Dorsolateral prefrontal cortex (tissue), 122 donors: ENCODE measurements at places on chromosomes 7 and 10.
A peak's percentile ranks its signal among the peaks of the same experiment; 100 is the strongest.

DNA sequence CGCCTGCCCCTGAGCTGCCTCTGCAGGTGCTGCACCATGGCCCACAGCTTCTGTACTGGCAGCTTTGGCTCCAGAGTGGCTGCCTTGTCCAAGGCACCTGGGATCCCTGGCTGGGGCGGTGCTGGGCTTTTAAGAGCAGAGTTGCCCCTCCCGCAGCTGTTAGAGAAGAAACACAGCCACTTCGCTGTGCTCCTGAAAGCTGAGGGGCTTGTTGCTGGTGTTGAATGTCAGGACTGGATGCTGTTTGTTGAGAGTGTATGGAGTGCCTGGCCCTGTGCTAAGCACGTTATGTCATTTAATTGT is 6.2 kb downstream of the FAM241B start:
- DNase-seq: no peak

DNA sequence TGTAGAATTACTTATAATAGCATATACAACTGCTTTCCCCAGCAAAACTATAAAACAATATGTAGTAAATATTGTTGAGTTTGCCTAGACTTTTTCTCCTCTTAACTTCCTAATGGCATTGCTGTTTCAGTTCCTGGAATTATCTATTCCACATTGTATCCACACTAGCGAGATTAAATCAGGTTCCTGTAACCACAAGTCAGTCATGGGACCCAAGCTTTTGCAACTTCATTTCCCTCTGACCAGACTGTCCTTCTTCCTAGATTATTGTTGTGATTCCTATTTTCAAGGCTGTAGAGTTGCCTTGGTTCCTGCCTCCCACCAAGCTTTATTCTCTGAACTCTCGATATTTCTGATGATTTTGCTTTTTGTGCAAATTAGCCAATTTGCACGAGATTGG is 173.3 kb upstream of the ZNF804B start:
- DNase-seq: no peak

DNA sequence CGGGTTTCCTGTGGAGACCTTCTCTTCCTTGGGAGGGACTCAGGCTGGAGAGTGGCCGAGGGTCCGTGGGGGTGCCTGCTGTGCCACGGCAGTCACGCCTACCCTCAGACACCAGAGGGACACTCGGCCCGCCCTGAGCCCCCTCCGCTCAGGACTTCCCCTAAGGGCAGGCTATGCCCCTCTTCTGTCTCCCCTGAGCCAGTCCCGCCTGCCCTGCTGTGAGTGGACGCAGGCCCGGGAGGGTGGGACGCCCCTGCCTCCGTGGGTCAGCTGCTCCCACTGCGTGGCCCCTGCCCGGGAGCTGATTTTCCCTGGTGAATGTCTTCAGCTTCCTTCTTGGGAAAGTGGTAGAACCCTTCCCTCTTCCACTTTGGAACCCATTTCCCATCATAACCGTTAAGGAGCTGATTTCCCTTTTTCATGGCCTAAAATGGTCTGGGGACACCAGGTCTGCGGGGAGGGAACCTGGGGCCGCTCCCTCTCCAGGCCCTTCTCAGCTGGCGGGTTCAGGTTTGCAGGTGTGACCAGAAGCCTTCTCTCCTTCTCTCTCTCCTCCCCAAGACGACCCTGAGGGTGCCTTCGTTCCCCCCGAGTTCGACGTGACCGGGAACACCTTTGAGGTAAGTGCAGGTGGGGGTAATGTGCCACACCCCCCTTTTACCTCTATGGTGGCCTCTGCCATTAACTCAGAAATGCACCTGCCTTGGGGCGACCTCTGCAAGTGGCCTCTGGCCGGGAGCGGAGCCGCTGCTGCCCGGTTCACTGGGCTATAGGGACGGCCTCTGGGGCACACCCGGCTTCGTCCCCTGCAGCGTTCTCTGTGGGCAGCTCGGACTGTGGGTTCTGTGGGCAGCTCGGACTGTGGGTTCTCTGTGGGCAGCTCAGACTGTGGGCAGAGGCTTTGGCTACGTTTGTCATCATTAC is 7.9 kb downstream of the KNDC1 start:
- no peak for DNase-seq

- peak; percentile 44 for DNase-seq
Observed at GRCh38 chr10:118672766-118673715, 77.6 kb upstream of the PRLHR start.

DNA sequence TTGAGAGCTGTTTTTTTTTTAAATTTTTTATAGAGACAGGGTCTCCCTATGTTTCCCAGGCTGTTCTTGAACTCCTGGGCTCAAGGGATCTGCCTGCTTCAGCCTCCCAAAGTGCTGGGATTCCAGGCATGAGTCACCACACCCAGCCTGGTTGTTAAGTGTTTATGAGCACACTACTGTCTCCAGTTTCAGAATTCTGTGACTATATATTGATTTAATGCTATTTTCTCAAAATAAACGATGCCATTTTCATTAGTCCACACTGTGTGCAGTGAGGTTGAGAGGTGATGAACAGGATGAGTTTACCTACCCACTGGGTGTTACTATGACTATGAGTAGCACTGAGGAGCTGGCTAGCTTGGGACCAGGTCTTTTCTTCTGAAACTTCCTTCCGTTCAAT is 110.9 kb upstream of the FAM180A start:
- DNase-seq: no peak

- no peak for DNase-seq
Observed at GRCh38 chr7:2717293-2718261, 29.6 kb downstream of the AMZ1 start.

DNA sequence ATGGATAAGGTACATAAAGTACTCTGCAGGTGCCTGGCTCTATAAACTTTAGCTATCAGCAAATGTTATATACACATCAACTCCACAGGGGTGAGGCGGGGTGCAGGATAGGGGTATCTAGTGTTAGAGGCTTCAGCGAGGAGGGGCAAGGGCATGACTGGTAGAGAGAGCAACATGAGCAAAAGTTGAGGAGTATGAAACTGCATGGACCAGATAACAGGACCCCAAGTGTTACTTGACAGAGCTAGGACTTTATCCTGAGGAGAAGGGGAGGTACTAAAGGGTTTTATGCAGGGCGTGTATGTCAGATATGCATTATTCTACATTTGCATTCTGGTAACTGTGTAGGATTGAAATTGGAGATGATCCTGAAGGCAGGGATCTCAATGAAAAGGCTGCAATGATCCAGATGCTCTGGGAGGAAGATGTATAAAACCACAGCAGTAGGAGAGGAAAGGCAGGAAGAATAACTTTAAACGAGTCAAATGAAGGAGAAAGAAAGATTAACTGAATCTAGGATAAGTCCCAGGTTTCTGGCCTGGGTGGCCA is 109.8 kb upstream of the FAM133B start:
- DNase-seq: no peak
